ENCODE measurements at places on chromosomes 7 and 10.

DNA sequence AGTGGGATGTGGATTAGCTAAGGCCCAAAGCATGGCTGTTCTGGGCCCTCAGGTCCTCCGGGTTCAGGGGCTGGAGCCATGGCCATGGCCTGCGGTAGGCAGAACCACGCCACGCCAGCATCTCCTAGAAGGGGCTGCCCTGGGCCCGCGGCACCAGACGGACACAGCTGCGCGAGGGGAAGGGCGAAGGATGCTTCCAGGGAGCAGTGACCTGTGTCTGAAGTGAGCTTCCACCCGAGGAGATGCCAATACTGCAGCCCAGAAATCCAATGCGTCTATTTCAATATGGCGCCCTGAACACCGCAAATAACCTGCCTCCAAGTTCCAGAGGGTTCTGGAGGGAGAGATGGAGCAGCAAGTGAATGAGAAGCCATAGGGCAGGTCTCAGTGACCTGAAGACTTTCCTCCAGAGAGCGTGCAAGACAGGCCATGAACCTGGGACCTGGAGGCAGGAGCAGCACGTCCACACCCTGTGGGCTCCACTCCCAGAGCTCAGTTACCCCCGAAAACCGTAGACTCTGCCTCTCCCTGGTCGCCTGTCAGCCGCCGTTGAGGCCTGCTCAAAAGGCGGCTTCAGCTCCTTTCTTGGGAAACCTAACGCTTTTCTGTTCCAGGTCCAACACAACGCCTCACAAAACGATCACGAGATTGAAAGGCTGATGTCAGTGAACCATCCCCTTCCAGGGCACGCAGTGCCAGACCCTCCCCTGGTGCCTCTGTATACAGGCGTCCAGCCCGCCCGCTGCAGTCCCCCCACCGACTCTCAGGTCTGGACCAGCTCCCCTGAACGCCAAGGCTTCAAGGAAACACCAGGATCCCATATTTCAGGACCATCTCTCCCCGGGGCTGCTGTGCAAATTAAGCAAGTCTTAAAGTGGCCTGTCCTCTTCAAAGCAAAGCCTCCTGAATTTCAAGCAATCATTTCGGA is 37.4 kb downstream of the AMZ1 start:
- no peak for DNase-seq

DNA sequence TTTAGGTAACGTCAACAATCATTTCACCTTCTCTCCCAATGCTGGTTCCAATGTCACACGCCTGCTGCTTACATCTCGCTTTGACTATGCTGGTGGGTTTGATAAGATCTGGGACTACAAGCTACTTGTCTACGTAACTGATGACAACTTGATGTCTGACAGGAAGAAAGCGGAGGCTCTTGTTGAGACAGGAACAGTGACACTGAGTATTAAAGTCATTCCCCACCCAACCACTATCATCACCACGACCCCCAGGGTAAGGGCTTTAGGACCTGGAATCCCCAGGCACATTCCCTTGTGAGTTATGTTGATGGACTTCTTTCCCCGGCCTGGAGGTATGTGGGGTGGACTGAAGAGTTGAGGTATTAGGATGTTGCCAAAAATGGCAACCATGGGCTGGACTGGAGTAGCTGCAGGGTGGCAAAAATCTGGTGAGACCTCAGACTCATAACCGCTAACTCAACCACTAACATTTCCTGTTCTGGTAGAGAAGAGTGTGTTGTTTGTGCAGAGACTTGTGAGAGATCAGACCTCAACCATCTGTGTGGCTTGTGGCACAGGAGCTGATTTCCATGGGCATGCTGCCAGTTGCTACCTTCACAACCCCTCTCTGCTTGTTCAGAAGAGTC is 59.2 kb downstream of the CDHR3 start:
- DNase-seq = peak; percentile 58

DNA sequence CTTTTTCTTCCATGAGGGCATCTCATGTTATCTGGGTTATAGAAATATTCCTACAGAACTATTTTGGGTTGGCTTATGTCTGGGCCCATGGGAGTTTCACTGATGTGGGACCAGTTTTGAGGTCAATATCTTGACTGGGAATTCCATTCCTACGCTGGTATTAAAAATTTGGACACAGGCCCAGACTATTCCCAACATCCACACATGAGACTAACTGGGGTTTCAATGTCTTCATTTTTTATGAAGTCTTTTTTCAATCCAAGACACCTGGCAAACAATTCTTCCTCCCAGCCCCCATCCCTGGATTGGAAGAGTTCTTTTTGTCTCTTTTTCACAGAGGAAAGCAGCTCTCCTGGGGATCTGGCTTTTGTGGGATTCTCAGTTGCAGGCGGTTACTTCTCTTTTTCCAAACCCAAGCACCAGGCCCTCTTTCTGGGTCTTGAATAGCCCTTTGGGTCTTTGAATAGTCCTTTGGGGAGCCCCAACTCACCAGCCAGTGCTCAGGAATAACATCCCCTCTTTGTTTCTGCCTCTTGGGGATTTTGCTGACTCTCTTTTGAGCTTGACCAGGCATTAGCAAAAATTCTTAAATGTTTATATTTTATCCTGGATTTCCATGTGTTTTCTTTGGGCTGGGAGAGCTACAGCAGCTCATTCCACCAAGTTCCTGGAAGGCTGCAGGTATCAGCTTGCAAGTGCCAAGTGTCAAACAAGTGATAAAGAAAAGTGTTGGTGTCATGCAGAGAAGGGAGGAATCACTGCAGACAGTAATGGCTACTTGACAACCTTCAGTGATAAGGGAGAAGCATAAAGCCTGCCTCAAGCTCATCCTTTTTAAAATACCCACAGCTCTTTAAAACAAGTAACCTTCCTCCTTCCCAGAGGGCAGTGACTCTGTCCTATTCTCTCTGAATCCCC is 234.3 kb downstream of the ADAM12 start:
- no peak for DNase-seq

DNA sequence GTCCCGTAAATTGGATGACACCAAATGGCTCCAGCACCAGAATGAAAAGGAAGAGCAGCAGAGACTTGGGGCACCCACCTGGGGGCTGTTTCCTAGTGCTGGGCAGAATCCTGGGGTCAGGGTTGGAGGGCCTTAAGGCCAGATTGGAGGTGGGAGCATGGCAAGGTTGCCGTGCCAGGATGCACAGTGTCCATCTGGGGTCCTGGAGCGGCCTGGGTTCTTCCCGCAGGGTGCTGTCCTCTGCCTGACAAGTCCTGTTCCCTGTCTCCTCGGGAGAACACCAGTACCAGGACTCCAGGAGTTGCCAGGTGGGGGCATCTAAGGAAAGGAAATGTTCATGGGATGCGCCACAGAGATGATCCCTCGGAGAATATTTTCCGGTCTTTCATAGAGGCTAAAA is 42.8 kb downstream of the MGMT start:
- DNase-seq = no peak

DNA sequence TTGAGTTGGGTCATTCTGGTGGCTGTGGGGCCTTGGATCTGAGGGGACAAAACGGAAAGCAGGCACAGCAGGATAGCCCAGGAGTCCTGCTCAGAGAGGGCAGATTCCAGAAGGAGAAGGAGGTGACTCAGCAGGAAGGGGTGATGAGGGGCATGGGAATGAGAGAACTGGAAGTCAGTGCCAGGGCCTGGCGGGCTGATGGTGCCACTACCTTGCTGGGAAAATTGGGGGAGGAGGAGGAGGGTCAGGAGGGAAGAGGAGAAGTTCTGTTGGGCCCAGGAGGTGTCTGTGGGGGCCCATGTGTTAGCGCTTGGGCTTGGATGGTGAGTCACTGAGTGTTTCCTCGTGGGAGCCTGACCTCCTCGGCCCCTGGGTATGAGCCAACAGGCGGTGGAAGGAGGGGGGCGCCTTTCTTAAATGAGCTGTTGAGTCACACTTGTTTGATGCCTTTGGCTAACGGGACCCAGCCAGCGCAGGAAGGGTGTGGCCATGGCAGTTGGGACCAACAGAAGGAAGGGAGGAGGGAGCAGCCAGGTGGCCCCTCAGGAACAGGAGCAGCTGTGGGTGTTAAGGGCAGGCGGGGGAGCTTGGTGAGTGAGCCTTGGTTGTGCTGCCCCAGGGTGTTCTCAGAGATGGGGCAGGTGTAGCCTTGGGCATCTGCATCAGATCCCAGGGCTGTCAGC is 130.0 kb upstream of the BTBD16 start:
- no peak for DNase-seq

DNA sequence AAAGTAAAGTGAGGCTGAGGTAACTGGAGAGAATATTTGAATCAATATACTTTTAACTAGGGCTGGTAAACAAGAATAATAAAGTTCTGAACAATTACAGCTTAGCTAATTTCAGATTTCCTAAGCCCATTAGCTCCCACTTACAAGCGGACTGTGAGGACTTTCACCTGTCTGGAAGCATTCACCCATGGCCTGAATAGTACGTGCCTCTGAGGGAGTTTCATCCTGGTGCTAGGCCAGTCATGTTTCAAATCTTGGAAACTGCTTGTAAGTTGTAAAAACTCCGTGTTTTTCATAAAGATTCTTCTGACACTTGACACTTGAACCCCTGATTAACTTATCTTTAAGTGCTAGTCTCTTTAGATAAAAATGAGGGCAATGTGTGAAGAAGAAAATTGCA is 975.2 kb upstream of the GHITM start:
- DNase-seq = no peak

DNA sequence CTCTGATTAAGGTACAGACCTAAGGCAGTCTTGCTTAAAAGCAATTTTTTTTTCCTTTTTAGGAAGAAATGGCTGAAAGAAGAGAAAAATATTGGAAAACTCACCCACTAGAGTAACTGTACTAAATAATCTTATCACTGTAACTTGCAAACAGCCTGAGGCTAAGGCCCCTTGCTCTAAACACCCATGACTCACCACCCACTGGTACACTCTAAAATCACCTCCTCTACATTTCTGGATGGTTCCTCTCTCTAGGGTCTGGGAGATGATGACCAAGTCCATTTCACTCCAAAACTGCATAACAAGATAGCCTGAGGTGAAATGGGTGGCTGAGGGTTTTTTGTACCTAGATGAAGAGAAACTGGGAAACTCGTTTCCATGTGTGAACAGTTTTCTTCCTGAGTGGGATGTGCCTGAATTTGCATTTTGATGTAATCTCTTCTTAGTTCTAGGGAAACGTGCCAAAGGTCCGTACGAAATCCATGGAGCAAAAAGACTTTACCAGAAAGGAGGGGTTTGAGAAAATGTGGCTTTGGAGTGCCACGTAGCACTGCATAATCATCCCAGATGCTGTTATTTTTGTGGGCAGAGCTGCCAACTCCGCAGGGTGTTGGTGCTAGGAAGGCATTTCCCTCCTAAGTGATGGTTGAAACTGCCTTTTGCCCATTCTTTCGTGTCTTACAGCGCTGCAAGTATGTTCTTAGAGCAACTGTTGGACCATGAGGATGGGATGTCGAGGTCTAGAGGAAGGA is 113.5 kb upstream of the C10orf90 start:
- no peak for DNase-seq

- no peak for DNase-seq
These were observed 65.4 kb upstream of the MXI1 start for GRCh38 chr10:110141871-110142635.

DNA sequence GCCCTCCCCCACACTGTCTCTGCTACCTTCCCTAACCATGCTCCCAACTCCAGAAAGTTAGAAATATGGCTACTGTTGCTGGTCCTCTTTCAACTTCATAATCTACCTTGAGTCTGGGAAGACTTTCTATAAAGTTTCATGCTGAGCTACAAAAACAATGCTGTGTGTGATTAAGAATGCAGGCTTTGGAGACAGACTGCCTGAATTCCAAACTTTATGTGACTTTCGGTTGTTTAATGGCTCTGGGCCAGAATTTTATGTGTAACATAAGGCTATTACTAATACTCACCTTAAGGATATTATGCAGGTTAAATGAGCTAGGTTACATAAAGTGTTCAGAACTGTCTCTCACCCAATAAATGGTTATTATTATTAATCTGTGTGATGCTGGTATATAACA is 19.1 kb downstream of the BET1 start:
- no peak for DNase-seq

- no peak for DNase-seq
These were observed 1247.4 kb upstream of the SORCS1 start for GRCh38 chr10:108411894-108412293.

GRCh38 chr7:55591282-55591931 is 19.1 kb upstream of the VOPP1 start:
- no peak for DNase-seq

DNA sequence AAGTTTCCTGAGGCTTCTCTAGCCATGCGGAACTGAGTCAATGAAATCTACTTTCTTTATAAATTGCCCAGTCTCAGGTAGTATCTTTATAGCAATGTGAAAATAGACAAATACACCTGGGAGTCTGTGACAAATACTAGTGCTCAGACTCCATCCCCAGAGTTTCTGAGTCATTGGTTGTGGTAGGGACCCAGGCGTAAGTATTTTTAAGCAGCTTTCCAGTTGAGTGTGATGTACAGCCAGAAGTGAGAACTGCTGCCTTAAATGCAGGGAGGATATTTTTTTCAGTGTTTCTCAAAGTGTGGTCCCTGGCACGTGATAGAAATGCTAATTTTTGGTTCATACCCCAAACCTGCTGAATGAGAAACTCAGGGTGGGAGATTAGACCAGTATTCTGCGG is 121.7 kb downstream of the SORCS3 start:
- DNase-seq = no peak

DNA sequence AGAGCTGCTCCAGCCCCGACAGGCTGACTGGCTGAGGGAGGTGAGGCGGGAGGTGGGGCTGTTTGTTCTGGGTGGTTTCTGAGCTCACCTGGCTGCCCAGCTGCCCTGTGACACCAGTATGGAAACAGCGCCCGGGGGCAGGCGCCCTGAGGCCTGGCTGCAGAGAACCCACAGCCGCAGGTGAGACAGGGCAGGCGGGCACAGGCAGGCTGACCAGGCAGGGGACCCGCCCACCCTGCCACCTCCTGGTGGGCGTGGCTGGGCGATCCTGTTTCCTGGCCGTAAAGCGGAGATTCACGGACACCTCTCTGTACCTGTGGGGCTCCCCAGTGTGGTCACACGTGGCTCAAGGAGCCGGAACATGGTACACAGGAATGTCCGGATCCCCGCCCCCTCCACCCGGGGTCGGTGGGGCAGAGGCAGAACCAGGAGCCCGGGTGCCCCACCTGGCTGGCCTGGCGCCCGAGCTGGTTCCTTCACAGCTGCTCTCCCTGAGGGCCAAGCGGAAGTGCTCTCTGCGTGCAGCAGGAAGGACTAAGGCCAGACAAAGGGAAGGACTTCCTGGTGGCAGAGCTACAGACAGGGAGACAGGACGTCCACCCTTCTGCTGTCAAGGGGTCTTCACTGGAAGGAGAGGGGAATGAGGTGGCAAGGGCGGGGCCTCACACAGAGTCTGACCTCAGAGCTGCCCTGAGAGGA is 3.9 kb downstream of the MICALL2 start:
- no peak for DNase-seq

- no peak for DNase-seq
These were observed 18.3 kb downstream of the DNAJB12 start for GRCh38 chr10:72336259-72337038.

- DNase-seq = no peak
These were observed 110.6 kb upstream of the SAMD8 start for GRCh38 chr10:75000748-75001321.

DNA sequence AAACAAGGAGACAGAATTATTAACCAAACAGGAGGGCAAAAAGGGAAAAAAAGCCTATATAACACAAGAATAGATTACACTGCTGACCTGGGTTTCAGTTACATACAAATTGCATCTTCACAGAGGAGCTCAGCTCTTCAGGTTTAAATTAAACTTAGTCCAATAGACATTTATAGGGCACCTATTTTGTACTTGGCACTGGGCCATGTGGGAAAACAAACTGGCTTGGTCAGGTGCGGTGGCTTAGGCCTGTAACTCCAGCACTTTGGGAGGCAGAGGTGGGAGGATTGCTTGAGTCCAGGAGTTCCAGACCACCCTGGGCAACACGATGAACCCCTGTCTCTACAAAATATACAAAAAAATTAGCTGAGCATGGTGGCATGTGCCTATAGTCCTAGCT is 62.3 kb upstream of the CCDC6 start:
- DNase-seq = no peak
